ENCODE measurements at places on chromosomes 5 and 9.
A peak's percentile ranks its signal among the peaks of the same experiment; 100 is the strongest.

- peak; percentile 71 for DNase-seq
Observed at GRCh38 chr5:62127098-62127736, 178.8 kb upstream of the KIF2A start.

DNA sequence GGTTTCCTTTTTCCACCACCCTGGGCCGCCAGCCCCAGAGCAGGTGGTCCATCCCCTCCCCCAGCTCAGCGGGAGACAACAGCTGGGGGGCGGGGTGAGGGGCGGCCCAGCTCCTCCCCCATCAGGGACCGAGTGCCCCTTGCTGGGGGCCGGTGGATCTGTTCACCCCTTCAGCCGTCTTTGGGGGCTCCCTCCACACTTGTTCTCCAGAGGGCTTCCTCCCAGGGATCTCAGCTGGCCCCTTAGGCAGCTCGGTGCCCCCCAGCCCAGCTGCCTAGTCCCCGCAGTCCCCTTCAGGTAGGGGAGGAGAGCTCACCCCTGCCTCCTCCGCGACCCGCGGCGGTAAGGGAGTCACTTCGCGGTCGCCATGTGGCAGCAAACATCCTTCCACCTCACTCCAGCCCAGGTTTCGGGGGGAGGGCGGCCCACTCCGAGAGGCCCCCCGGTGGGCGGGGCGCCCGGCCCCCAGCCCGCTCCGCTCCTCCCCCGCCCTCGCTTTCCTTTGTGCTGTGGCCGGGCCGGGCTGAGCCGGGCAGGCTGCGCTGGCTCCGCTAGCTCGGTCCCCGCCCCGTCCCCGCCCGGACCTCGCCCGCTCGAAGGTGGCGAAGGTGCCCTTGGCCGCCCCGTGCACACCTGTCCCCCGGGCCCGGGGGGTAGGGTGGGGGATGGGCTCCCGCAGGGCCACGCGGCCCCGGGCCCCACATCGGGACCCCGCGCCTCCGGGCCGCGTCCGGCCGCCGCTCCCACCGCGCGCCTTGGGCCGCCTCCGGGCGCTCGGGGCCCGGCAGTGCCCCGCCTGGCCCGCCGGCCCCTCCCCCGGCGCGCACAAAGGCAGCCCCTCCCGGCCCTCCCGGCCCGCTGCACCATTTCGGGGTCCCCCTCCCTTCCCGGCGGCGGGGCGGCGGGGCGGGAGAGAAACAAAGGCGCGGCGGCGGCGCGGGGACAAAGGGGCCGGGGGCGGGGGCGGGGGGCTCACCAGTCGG is 683 bp downstream of the DBN1 start:
- DNase-seq: peak; percentile 47

DNA sequence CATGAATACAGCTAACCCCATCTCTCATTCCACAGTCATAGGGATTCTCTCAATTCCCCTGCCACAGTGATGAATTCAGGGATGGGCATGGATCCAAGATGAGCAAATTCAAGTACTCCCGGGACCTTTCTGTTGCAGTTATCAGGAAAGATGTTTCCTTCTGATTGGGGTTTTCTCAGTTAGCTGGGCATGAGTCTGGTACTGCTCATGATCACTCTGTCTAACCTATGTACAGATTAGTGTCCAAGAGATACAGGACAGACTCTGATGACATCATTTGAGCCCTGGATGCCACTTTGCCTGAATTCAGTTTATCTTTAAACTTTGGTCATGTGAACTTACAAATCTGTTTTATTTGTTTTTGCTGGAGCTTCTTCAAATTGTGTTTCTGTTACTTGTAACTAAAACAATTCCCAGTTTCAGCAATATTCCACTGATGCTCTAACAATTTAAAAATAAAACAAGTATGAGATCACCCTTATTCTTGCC is 257.7 kb upstream of the KLF9 start:
- no peak for DNase-seq

DNA sequence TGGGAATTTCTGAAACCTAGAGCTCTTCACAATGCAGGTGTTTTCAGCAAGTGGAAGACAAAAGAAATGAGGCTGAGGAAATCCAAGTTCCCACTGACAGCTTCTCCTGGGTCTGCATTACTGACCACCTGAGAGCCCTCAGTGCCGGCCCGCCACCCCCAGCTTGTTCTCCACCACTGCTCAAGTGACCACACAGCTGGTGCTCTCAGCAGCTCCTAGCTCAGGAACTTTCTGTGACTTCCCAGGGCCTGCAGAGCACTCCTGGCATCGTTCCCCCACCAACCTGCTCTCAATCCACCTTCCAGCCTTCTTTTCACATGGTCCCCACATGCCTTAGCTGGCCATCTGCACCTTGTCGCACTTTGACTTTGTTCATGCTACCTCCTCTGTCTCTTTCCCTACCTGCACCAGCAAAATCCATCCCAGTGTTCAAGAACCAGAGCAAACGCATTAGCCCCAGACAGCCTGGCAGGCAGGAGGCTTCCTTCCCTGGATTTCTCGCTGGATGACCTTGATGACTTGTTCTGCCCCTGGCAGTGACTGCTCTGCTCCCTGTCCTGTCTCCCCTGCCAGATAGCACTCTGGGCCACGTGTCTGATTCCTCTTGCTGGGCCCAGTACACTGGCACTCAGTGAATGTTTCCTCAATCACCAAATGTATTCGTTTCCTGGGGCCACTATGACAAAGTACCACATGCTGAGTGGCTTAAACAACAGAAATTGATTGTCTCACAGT is 35.1 kb upstream of the NANS start:
- no peak for DNase-seq

- no peak for DNase-seq
Observed at GRCh38 chr9:133612051-133612450, 2.9 kb upstream of the FAM163B start.

DNA sequence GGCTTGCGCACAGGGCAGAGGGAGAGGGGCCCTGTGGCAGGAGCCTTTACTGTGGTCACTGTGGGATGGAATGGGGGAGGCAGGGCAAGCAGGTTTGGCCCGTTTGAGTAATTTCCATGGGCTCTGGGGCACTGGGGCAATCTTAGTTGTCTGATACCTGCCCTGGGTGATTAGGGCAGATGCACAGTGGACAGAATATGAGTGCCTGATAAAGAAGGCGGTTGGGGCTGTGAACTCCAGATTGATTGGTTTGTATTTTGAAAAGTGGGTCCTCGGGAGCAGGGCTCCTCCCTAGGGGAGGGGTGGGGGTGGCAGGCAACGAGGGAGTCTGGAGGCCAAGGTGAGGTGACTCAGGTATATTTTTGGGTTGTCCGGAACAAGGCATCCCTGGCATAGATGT is 247.5 kb downstream of the NSG2 start:
- DNase-seq: no peak

DNA sequence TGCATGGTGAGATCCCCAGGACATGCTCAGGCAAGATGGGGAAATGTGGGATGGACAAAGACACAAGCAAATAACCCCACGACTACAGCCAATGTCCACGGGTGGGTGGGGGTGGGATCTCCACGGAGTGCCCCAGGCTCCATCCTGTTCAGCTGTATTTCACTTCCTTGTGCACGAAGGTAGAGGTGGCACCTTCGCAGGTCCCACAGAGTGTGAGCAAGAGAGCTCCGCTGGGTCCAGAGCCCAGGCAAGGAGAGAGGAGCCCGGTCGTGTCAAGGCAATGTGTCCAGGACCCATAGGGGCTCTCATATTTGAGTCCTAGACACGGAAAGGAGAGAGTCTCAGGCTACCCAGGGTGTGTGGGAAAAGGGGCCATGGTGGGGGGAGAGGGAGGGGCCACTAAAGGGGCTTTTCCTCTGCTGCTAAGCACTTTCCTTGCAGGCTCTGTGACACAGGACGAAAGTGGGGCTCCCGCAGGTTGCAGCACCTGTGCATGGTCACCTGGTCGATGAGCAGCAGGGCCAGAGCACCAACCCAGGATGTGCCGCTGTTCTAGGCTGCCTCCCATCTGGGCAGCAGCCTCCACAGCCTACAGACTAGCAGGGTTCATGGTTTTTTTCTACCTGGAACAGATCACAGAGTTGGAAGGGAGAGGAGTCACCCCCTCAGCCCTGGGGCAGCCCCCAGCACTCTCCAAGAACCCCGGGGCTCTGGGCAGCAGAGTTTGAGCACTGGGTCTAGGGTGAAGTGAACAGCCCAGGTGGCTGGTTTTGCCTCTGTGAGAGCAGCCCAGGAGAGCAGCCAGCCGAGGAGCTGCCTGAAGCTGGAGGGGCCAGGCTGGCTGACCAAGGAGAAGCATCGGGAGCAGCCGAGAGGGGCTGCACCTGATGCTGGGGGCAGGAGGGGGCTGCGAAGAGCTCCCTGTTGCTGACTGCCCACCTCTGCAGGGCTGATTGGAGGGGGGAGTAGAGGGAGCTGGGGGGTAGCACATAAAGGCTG is 100.7 kb upstream of the MVB12B start:
- DNase-seq: no peak
